ENCODE measurements at places on chromosomes 7 and 10.

GRCh38 chr10:84574102-84574501, 245.7 kb downstream of the CCSER2 start:
- no peak for DNase-seq

GRCh38 chr7:140316165-140316661, 82.1 kb downstream of the SLC37A3 start:
- peak; percentile 63 for DNase-seq

GRCh38 chr10:74052994-74053393, 55.1 kb downstream of the VCL start:
- no peak for DNase-seq

DNA sequence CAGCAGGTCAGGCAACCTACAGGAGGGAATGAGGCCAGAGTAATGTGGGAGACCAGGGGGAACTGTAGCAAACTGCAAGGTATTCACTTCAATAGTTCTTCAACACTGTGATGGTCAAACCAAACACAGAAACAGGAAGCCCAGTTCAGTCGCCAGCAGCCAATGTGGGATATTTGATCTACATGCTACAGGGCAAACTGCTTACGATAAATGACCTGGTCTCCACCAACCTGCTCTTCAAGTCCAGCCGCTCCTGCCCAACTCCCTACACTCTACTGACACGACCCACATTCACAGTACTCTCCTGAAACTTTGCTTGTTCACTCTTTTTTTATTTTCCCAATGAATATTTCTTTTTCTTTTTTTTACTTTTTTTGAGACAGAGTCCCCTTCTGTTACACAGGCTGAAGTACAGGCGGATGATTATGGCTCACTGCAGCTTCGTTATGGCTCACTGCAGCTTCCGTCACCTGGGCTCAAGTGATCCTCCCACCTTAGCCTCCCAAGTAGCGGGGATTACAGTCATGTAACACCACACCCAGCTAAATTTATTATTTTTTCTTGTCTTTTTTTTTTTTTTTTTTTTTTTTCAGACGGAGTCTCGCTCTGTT, 42.1 kb downstream of the MDH2 start:
- no peak for DNase-seq

DNA sequence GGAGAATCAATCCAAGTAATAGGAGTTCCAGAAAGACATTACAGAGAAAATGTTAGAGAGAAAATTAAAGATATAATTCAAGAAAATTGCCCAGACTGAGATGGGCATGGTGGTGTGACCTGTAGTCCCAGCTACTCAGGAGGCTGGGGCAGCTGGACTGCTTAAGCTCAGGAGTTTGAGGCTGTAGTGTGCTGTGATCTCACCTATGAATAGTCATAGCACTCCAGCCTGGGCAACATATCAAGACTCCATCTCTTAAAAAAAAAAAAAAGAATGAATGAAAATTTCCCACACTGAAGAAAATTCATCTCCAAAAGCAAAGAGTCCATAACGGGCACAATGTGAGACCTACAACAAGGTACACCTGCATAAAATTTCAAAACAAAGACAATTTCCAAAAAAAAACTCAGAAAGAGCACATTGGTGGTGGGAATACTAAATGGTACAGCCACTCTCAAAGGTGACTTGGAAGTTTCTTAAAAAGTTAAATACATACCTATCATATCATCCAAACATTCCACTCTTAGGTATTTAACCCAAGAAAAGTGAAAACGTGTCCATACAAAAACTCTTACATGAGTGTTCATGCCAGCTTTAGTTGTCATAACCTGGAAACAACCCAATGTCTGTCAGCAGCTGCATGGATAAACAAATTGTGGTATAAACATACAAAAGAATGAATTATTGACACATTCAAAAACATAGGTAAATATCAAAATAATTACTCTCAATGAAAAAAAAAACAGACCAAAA, 6.9 kb upstream of the RGS10 start:
- no peak for DNase-seq

GRCh38 chr10:112919721-112920120, 30.3 kb upstream of the TCF7L2 start:
- DNase-seq, result no peak

DNA sequence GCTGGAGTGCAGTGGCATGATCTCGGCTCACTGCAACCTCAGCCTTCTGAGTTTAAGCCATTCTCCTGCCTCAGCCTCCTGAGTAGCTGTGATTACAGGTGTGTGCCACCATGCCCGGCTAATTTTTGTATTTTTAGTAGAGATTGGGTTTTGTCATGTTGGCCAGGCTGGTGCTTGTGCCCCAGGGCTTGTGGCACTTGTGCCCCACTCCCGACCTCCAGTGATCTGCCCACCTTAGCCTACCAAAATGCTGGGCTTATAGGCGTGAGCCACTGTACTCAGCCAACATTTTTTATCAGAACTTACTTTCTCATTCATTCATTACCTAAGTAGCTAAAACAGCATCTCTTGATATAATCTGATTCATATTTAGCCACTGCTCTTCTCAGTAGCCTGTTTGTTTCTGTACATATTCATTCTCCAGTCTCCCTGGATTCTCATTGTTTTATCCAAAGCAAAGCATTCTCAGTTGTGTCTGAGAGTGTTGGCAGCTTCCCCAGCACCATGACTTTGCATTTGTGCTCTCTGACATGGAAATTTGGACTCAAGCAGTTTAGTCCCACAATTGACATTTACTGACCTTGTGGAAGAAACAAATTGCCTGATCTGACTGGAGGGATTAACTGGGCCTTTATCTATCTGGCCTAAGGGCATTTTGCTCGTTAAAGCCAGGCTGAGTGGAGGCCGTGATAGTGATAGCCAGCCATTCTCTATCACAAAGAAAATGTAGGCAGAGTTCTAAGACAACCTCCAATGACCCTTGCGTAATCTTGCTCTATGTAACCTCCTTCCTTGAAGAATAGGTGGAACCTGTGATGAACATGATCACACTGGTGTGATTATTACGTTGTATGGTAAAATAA, 44.9 kb downstream of the AKR1B15 start:
- DNase-seq, result peak; percentile 51

DNA sequence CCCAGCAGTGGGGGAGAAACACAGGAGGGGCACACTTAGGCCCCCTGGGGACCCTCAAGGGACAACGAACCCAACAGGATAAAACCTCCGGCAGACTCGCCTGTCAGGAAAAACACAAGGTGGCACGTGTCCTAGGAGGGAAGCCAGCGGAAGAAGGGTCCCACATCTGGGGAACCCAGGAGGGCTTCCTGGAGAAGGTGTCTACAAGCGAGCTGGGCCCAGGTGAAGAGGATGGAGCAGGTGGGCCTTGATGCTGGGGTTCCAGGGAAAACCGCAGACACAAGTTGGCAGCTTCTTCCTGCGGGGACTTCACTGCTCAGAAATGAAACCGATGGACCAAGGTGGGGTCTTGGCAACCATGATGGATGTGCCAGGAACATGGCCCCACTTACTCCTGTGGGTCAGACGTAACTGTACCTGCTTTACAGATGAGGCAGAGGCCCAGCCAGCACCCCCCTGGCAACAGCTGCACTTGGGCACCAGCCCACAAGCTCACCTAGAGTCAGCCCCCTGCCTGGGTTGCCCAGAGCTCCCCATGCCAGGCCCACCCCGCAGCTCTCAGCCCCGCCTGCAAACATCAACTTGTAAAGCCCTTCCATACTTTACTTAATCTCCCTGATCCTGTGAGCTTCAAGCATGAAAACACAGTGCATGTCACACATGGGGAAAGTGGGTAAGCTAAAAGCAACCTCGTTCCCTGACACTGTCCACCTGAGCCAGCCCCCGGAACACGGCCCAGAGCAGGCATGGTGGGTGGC, 225.0 kb downstream of the ELFN1 start:
- DNase-seq, result no peak

- DNase-seq, result no peak
Measured at GRCh38 chr7:128938544-128939074, 882 bp downstream of the IRF5 start.

DNA sequence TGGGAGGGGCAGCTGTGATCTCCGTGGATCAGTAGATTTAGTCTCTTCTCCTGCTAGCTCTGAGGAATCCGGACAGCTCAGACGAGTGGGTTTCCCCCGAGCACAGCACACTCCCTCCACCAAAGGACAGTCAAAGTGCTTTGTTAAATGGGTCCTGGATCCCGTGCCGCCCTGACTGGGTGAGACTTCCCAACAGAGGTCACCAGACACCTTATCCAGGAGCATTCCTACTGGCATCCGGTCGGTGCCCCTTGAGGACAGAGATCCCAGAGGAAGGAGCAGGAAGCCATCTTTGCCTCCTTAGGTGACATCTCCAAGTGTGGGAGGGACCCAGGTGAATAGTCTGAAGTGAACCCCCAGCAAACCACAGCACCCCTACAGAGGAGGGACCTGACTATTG, 1148.9 kb downstream of the CNTNAP2 start:
- DNase-seq, result no peak

DNA sequence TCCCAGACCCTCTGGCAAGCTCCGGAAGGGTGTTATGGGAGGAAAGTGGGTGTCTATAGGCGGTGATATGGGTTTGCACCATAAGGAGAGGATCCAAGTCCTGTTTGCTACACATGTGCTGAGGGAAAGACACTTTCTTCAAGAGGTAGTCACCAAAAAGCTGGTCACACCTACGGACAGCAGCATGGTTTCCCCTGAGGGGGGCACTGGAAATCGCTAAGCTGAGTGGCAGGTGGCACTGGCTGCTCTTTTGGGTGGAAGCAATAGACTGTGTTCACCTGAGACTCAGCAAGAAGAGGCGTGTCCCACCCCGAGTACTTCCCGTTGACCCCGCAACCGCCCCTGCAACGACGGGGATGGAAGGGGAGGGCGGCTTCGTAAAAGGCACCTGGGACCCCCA, 1.8 kb upstream of the FOXI2 start:
- DNase-seq, result no peak

- no peak for DNase-seq
Measured at GRCh38 chr10:119441921-119442757, 100.4 kb downstream of the RGS10 start.

DNA sequence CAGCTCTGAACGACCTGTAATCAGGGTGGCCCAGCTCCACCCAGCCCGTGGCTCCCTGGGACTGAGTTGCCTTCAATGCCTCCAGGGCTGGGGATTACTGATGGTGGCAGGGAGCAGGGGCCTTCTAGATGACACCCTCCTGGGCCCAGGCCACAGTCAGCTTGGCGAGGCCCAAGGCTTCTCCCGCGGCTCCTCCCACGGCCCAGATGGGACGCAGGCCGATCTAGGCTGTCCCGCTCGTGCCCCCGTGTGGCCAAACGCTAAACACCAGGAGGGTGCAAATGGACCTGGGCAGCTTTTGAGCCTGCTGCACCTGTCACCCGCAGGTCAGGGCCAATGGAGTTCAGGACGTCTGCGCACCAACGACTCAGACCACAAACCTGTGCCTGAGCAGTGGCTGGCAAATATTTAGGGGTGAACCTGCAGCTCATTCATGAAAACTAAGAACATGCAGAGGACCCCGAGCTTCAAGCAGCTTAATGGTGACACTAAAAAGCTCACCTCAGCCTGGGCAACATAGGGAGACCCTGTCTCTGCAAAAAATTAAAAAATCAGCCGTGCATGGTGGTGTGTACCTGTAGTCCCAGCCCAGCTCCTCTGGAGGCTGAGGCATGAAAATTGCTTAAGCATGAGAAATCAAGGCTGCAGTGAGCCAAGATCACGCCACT, 43.2 kb downstream of the ASB13 start:
- peak; percentile 87 for DNase-seq

GRCh38 chr7:2195400-2196246, 37.1 kb downstream of the MAD1L1 start:
- DNase-seq, result peak; percentile 33

DNA sequence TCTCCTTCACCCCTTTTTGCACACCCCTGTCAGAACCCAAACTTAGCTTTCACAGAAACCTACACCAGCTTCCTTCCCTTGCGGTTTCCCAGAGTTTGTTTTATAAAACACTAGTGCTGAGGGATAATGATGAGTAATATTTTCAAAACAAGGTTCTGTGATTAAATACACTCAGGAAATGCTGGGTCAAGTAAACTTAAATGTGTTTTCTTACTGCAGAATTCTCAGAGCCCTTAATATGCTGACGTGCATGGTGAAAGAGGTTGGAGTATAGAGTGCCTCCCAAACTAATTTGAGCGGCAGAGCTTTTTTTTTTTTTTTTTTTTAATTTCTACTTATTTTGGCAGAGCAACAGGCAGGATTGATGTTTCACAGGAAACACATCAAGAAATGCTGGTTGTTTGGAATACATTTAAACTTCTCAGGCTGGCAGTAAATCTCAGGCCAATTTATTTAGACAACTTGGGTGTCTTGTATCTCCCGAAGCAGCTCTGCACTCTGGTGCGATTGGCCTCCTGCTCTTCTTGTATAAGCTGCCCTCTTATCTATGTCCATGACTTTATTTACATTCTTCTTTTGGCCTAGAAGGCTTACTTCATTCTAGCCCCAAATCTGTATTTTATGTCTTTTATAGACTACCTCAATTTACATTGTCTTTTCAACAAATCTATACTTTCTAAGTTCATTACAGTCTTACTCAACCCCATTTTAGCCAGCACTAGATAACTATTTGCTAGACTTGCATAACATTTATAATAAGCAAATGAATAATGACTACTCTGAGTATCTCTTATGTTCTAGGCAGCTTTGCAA, 165.4 kb downstream of the BMPER start:
- no peak for DNase-seq

- no peak for DNase-seq
Measured at GRCh38 chr10:106313041-106313440, 851.5 kb downstream of the SORCS1 start.

DNA sequence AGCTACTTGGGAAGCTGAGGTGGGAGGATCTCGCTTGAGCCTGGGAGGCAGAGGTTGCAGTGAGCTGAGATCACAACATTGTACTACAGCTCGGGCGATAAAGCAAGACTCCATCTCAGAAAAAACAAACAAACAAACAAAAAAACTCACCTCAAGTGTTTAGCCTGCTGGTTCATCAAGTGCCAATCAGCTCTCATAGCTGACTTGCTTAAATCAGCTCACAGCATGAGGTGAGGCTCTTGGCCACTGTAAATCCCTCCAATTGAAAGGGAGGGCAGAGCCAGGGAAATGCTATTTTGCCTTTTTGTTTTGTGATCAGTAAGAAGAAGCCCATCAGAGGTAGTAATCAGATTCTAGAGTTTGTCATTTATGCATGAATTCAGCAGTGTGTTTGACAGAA, 112.3 kb downstream of the RAB11FIP2 start:
- no peak for DNase-seq

DNA sequence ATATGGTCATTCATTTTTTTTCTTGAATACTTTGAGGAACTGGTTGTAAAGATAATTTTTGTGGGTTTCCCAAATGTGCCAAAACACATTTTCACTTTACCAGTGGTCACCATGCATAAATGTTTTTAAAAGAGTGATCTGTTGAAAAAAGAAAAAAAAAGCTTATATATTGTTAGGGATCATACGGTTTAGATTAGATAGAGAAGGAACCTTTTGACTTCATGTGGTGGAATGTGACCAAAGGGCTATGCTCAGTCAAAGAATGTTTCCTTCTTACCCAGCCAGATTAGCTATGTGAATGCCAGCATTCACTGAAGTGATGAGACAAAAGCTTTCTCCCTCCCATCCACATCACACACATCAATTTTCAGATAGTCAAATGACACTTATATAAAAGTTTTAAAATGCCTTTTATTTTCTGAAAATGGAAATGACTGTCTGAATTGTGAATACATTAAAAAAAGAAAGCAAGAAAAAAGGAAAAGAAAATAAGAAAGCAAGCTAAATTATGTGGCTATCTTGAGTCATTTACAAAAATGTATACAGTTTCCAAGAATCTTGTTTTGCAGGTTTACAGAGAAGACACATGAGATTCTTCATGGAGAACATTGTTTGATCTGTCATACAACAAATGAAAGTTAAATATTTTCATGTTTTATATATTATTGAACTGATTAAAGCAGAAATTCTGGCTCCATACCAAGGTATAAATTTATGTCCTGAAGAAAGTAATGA, 8.6 kb upstream of the CPED1 start:
- no peak for DNase-seq

Data from hematopoietic multipotent progenitor cell treated with erythropoietin and hydrocortisone succinate and interleukin-3 and kit ligand, for 17 days (in vitro differentiated cells).